ENCODE measurements at places on chromosomes 11 and 22. TPM values are rescaled to one million over a fixed set of nuclear protein-coding genes. Genes with fewer than 3 reads are reported as not detected.

Gene CHADL
- not detected for polyA plus RNA-seq

Gene FAM227A
- not detected for polyA plus RNA-seq

Gene PGA4
- not detected for polyA plus RNA-seq

Gene CCDC81
- not detected for polyA plus RNA-seq

Gene MB
- not detected for polyA plus RNA-seq

Gene P4HA3
- not detected for polyA plus RNA-seq

Gene ENDOD1
- 16.1 TPM for polyA plus RNA-seq

Gene CHEK1
- polyA plus RNA-seq = 4.1 TPM
